ENCODE measurements at places on chromosomes 12 and 14.

DNA sequence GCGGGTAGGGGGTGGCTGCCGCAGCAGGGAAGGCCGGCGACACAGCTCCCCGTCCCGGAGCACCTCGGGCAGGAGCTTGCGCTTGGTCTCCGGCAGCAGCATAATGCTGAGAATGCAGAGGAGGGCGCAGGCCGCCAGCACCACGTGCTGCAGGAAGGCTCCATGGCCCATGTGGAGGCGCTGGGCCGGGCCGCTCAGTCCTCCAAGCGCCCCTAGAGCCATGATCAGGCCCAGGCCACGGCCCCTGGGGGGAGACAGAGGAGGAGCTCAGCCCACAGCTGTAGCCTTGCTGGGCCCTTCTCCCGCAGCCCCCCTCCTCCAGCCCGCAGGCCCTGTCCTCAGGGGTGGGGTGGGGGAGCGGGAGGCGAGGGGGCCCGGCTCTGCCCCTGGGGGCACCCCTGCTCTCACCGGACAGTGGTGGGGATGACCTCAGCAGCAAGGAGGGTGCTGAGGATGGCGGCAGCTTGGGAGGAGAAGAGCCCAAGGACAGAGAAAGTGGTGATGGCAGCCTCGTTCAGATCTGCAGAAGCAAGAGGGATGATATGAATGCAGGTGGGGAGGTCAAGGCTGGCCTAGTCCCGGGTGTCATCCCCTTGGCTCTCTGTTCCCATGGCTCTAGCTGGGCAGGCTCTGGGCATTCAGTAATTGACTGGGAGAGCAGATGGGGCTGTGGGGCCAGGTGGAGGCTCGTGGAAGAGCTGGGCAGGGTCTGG lies 5.8 kb downstream of the SLC22A17 start:
- no peak for DNase-seq

GRCh38 chr12:535396-535795 lies 75.7 kb downstream of the B4GALNT3 start:
- DNase-seq: no peak

- no peak for DNase-seq
Observed at GRCh38 chr14:54475187-54475899, 13.4 kb downstream of the GMFB start.

DNA sequence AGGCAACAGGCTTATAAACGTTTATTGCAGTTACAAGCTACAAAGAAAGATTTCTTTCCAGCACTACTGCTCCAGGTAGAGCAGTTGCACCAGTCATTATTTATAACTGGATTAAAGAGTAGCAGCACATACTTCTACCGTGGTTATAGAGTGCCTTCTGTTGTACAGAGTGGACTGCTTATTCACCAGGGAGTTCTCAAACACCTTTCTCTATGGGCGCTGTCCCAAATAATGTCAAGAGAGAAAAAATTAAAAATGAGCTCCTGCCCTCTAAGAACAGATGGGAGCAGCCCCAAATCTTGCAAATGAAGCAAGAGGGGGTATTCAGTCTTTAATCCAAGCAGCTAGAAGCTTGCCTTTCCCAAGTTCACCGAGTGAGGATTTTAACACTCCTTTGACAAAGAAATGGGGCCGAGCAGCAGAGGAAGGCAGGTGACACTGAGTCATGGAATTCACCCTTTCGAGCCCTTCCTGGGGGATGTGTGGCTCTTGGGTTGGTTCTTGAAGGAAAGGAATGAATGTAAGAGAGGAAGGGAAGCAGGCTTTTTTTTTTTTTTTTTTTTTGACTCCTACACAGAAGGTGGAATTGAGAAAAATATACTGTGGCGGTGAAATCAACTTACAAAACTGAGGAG lies 181.2 kb downstream of the PRKCH start:
- no peak for DNase-seq

GRCh38 chr12:122147514-122148290 lies 26.3 kb downstream of the IL31 start:
- no peak for DNase-seq

DNA sequence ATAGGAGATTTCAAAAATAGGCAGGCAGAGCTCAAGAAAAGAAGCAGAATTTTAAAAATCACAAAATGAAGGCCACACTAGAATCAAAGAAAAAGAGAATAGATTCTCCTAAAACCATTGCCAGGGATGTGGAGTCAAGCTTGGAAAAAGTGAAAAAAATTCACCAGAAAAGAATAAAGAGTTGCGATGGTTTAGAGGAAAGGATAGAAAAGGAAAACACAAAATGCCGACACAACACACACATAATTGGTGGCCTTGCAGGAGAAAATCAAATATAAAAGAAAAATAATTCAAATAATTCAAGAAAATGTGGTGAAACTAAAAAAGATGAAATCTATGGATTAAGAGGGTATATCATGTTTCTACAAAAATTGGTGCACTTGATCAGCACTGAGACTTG lies 181.6 kb upstream of the C14orf180 start:
- no peak for DNase-seq

GRCh38 chr14:20460458-20461224 lies 593 bp downstream of the PIP4P1 start:
- no peak for DNase-seq

Data from iPS DF 6.9 (cell line).